ENCODE measurements at places on chromosomes 11 and 22.

DNA sequence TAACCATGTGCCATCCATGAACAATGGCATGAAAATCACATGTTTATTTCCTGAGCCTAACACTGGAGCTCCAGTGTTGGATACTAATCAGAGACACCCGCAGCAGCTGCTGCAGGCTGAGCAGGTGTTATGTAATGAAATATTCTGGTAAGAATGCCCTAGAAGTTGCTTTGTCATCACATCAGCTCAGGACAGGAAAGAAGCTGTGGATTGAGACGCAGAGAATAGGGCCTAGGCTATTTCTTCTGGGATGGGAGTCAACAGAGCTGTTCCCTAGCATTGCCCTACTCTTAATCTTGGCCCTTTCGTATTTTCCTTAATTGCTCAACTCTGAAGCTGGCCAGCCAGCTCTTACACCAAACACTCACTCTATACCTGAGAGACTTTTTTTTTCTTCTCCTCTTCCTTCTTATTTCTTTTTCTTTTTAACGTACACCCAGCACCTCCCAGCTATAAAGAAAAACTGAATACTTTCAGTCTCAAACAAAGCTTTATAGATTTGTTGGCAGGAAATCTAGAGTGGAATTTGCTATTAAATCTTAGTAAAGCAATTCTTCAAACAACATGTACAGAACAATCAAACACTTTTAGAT lies 31.9 kb downstream of the RASSF10 start:
- DNase-seq: no peak

- peak; percentile 84 for DNase-seq
Measured at GRCh38 chr11:71452199-71453036, 585 bp upstream of the NADSYN1 start.

- no peak for DNase-seq
Measured at GRCh38 chr11:48052183-48053044, 72.1 kb downstream of the PTPRJ start.

DNA sequence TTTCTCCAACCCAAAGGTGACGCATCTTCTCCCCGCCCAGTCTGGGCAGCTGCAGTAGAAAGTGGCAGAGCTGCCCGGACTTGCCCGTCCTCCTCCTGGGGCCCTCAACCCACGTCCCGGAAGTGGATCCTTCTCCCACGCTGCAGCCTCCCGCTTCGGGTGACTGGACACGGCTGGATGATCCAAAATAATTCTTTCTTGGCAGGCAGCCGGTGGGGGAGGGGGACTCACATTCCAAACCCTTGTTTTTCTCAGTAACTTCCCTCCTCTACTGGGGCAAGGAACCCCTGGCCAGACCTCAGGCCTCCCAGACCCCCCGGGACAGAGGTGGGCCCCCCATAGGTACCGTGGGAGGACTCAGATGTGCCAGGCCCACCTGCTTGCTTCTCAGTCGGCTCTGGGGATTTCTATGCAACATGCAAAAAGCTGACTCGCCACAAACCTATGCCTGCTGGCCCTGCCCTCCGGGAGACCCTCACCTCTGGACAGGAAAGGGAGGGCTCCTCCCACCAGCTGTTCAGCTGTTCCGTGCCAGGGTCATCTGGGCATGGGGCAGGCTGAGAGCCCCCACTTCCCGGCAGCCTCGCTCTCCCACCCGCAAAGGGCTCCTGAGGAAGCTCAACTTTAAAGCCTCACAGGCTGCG lies 1.4 kb downstream of the PLXNB2 start:
- DNase-seq: no peak

- DNase-seq: no peak
Measured at GRCh38 chr11:133824593-133824992, 20.7 kb downstream of the SPATA19 start.

DNA sequence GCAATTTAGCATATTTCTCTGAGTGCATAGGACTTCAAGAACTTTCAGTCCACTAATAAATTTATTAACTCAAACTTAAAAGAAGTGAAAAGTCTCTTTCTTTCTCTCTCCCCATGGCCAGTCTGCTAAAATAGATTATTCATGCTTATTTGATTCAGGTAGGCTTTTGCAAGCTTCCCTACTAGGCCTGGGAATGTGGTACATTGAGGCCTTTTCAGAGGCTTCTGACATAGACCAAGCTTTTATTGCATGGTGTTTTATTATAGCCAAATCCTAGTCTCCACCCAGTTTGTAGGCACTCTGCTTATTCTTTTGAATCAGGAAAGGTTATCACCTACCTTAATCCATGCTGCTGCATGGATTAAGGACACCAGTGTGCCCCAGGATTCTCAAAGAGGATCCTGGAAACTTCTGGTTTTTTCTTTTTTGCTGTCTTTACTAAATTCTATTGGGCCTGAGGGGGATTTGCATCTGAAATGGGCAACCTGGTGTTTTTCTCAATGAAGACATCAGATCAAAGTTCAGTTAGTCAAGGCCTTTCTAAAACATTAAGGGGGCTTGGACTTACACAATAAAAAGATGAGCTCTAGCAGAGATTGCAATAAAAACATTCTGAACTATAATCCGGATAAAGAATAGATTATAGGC lies 92.2 kb downstream of the ELP4 start:
- no peak for DNase-seq

DNA sequence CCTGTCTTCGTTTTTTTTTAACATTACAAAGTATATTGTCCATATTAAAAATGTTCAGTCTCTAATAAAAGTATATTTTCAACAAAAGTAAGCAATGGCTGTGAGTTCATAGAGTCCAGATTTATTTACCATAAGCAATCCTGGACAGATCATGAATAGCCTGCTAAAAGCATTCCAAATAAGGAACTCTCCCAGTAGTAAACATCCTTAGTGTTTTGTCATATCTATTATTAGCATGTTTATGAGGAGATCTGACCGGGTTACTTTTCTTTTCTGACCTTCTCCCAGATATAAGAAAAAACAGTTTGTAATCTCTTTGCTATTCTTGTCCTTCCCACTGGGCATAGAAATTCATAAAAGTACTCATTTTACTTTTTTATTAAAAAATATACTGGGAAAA lies 403.9 kb upstream of the ANO3 start:
- DNase-seq: no peak

- DNase-seq: no peak
Measured at GRCh38 chr11:76753449-76753848, 29.7 kb upstream of the TSKU start.

- DNase-seq: no peak
Measured at GRCh38 chr22:22410121-22410520, 98.4 kb downstream of the ZNF280B start.

DNA sequence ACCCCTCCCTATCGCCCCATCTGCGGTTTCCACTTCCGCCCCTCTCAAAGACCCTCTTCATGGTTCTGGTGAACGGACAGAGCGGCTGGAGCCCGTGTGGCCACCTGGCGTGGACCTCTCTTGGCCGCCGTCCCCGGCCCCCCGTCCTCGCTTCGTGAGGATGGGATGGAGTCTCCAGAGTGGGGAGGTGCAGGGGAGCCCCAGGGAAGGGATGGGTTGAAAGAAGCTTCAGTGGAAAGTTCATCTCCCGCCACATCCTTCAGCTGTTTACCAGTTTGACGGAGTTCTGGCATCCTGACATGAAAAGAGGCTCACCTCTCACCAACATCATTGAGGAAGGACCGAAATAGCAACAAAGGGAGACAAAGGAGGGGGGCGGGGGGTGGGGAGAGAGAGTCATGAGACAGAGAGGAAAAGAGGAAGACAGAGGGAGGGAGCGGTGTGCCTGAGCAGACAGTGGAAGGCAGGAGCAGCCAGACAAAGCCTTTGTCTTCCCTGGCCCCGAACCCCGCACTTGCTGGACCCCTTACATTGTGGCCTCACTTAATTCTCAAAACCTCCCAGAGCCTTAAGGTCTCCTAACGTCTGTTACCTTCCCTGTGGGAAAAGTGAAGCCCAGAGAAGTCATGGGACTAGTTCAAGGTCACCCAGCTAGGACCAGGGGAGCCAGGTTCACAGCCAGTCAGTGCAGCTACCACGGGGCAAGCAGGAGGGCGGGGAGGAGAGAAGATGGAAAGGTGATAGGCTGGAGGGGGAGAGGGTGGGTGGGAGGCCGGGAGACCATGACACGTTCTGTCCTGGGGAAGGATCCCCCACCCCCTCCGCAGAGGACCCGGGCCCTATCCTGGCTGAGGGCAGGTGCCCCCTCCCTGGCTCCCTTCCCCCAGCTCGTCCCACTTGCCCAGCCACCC lies 54.9 kb downstream of the CD6 start:
- DNase-seq: no peak

GRCh38 chr22:32839831-32840584 lies 38.5 kb downstream of the TIMP3 start:
- DNase-seq: no peak

- no peak for DNase-seq
Measured at GRCh38 chr11:1198561-1199240, 24.2 kb upstream of the MUC5B start.

DNA sequence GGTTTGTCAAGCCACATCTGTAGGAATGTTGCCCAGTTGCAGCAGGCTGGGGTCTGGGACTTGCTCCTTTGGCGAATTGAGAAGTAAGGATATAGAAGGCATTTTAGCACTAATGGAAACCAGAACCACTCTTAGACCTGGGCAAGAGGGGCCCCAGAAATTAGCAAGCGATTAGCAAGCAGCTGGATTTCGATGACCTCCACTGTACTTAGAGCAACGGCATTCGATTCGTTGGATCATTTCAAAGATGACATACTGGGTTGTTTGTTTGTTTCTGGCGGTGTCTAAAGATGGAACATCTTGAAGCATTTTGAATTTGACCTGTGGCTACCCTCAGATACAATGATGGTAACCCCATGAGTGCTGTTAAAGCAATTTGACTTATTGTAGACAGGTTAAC lies 1.2 kb upstream of the CDPF1 start:
- DNase-seq: no peak

Measured in T-helper 1 cell (primary cell).